ENCODE measurements at places on chromosomes 2 and 18. TPM values are rescaled to one million over a fixed set of nuclear protein-coding genes. Genes with fewer than 3 reads are reported as not detected.

PJVK gene
- total RNA-seq, result 1.5 TPM

PER2 gene
- 5.0 TPM for total RNA-seq

RSAD2 gene
- 0.40 TPM for total RNA-seq

LIPG gene
- 0.40 TPM for total RNA-seq

Data from aortic smooth muscle cell (primary cell).